ENCODE measurements at places on chromosomes 5 and 9. TPM values are rescaled to one million over a fixed set of nuclear protein-coding genes. Genes with fewer than 3 reads are reported as not detected.

DNA sequence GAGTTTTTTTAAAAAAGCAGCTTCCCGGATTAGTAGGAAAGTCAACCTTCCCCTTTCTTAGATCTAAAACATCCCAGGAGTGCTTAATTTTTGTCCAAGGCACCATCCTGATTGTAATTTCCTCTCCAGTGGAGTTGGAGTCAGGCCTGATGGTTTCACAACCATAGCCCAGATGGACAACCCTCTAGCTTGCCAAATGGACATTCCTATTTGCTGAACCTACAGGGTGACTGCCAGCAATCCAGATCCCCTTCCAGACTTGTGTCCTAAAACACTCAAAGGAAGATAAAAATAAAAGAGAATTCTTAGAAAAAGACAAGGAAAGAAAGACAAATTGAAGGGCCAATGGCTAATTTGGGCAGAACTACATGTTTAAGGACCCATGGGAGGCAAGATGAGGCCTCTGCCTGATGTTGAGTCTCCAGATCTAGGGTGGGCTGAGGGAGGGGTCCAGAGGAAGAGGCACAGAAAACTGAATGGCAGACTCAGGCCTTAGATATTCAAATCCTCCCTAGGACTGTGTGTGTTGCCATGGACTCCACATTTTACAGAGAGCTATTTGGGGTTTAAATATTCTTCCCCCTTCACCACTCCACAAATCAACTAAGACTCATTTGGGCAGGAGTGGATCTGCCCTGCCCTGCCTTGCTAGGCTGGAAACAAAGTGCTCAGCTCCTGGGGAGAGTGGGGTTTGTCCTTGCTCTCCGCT is 38.5 kb upstream of the SLC44A1 start:
- H3K27ac ChIP-seq: no peak overlapping the region
- no peaks in the 10 kb centered on the region for H3K36me3 ChIP-seq
- no peak overlapping the region for H3K4me3 ChIP-seq

GRCh38 chr5:107580889-107581820 is 89.6 kb downstream of the EFNA5 start:
- no peak for DNase-seq
- H3K27ac ChIP-seq: peak overlapping the region; percentile 64
- peaks cover 25% of the 10 kb centered on the region for H3K36me3 ChIP-seq
- H3K4me3 ChIP-seq: no peak overlapping the region
- peaks cover 74% of the 10 kb centered on the region for H3K4me1 ChIP-seq

DNA sequence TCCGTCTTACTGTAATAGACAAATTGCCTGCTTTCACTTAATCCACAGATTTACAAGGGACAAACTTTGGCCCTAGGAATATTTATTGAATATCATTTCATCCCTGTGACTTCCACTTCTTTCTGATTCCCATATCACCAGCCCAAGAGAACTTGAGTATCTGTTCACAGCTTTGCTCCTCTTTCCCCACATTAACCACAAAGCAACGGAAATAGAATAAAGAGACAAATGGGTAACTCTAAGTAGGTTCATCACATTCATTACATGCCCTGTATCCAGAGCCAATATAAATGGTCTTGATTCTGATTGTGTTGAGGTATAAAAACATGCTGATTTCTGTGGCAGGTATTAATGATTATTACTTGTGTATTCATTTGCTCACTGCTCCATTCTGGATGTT is 41.9 kb downstream of the TMEM252 start:
- H3K36me3 ChIP-seq: no peaks in the 10 kb centered on the region
- no peak for DNase-seq
- H3K4me3 ChIP-seq: no peak overlapping the region
- peaks cover 9% of the 10 kb centered on the region for H3K4me1 ChIP-seq

DNA sequence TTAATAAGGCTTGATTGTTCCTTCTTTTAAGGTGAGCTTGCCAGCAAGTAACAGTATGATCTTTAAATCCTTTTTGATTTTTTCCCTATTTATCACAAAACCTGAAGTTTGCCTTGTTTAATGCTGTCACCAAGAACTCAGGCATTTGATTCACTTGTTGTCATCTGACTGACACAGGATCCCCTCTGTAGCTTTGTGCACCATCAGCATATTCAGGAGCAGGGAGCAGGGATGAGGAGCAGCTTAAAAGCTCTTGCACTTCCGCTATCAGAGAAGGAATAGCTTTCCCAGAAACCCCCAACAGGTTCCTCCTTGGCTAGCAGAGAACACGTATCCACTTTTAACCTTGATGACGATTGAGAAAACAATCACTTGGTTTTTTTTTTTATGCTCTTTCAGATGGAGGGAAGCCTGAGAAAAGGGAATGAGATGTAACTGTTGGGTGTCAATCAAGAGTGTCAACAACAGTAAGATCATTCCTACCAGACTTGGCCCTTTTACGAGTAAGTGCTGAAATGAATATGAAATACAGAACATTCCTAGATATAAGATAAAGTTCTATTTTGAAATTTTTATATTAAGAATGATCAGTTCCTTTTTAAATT is 433.1 kb upstream of the CDH18 start:
- H3K27ac ChIP-seq: no peak overlapping the region
- no peak overlapping the region for H3K4me3 ChIP-seq
- H3K36me3 ChIP-seq: no peaks in the 10 kb centered on the region
- no peak for DNase-seq
- H3K27me3 ChIP-seq: no peaks in the 10 kb centered on the region

- no peak for DNase-seq
- no peaks in the 10 kb centered on the region for H3K27me3 ChIP-seq
- peaks cover 10% of the 10 kb centered on the region for H3K4me1 ChIP-seq
- no peak overlapping the region for H3K4me3 ChIP-seq
- H3K36me3 ChIP-seq: peaks cover 24% of the 10 kb centered on the region
- H3K27ac ChIP-seq: no peak overlapping the region
These were observed 11.4 kb downstream of the TTC1 start for GRCh38 chr5:160020266-160020770.

Gene ARL14EPL
- 0.66 TPM for total RNA-seq

DNA sequence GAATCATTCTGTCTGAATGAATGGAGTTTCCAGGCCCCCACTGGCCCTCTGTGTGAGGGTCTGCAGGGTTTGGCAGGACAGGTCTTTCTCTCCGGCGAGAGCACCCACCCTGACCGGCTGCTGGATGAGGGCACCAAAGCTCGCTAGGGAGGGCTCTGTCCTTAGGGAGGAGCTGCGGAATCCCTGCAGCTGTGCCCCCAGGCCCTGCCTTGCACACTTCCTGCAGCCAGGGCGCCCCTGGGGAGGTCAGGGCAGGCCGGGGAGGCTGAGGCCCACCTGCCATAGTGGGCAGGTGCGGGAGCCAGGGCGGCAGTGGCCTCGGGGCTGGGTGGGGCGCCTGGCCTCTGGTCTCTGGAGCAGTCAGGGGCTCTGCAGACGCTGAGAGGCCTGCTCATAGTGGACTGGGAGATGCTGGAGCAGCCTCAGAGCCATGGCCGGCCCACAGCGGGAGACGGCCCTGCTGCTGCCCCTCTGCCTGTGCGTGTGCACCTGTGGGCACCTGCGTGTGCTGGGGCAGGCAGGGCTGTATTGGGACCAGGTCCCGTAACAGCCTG is 36.1 kb downstream of the EXOC3 start:
- peaks cover 47% of the 10 kb centered on the region for H3K27me3 ChIP-seq
- H3K36me3 ChIP-seq: peaks cover 21% of the 10 kb centered on the region
- no peak overlapping the region for H3K27ac ChIP-seq
- no peak overlapping the region for H3K4me3 ChIP-seq

DNA sequence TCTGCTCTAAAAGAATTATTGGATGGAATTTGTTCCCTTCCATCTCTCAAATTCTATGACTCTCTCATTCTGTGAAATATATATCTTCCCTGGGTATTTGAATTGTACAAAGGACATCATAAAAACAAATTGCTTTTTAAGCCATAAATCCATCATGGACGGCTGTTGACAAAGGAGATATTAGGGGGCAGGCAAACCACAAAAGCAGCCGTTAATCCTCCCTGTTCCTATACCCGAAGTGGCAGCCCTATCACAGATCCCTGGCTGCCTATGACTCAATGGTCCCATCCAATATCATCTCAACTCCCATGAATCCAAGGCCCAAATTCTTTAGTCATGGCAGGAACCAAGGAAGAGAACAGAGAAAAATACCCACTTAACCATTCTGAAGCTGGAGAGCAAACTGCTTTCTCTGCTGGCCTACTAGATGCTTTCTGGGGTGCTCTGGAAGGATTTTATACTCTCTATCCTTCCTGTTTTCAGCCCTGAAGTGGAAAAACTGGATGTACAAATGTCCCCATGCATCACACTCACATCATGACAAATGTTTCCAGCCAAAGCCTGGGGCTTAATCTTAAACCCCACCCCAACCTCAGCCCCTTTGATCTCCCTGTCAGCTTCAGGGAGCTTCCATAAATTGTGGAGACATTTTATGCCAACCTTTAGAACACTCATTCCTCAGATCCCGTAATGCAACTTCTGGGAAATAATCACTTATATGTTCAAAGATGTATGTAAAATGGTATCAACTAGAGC is 59.5 kb downstream of the FAM114A2 start:
- DNase-seq: no peak
- no peak overlapping the region for H3K27ac ChIP-seq
- H3K27me3 ChIP-seq: peaks cover 78% of the 10 kb centered on the region
- no peaks in the 10 kb centered on the region for H3K36me3 ChIP-seq
- H3K4me1 ChIP-seq: no peaks in the 10 kb centered on the region

Gene ZCCHC10
- total RNA-seq: 25.9 TPM

Gene ASS1
- 40.3 TPM for total RNA-seq

- no peak for DNase-seq
- no peaks in the 10 kb centered on the region for H3K27me3 ChIP-seq
- no peaks in the 10 kb centered on the region for H3K36me3 ChIP-seq
- H3K27ac ChIP-seq: no peak overlapping the region
- no peaks in the 10 kb centered on the region for H3K4me1 ChIP-seq
These were observed 39.9 kb downstream of the DOCK8 start for GRCh38 chr9:254516-254915.

GRCh38 chr5:79107020-79107796 is 4.4 kb upstream of the BHMT start:
- no peak for DNase-seq
- H3K4me3 ChIP-seq: no peak overlapping the region
- peaks cover 4% of the 10 kb centered on the region for H3K36me3 ChIP-seq
- H3K4me1 ChIP-seq: no peaks in the 10 kb centered on the region
- H3K27me3 ChIP-seq: peaks cover 64% of the 10 kb centered on the region

GRCh38 chr5:132653716-132654115 is 4.3 kb upstream of the IL13 start:
- H3K27me3 ChIP-seq: peaks cover 35% of the 10 kb centered on the region
- no peak overlapping the region for H3K4me3 ChIP-seq
- no peak overlapping the region for H3K27ac ChIP-seq
- no peaks in the 10 kb centered on the region for H3K36me3 ChIP-seq
- no peaks in the 10 kb centered on the region for H3K4me1 ChIP-seq
- no peak for DNase-seq

Gene PHYHD1
- not detected for total RNA-seq

- H3K4me3 ChIP-seq: no peak overlapping the region
- no peaks in the 10 kb centered on the region for H3K27me3 ChIP-seq
- DNase-seq: no peak
- H3K4me1 ChIP-seq: peaks cover 17% of the 10 kb centered on the region
These were observed 172.1 kb upstream of the PPP1R2B start for GRCh38 chr5:156677963-156678362.

DNA sequence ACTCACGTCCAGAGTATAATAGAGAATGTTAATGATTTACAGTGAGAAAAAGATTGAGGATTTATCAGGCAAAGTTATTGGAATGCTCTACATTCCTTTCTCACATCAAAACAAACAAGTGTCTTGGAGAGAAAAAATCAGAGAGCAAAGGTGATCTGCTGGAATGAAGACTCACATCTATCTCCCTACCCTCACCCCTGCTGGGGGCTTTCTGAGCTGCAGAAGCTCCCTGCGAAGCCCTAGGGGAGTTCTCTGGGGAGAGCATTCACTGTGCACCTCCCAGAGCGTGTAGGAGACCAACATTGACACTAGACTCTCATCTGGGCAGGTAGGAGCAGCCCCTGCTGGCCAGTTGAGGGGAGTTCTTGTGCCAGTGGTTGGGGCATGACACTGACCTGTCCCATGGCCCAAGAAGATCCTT is 76.6 kb upstream of the ADAMTS16 start:
- H3K36me3 ChIP-seq: no peaks in the 10 kb centered on the region
- DNase-seq: no peak
- no peaks in the 10 kb centered on the region for H3K27me3 ChIP-seq
- no peak overlapping the region for H3K27ac ChIP-seq

Gene FNIP1
- 46.0 TPM for total RNA-seq

DNA sequence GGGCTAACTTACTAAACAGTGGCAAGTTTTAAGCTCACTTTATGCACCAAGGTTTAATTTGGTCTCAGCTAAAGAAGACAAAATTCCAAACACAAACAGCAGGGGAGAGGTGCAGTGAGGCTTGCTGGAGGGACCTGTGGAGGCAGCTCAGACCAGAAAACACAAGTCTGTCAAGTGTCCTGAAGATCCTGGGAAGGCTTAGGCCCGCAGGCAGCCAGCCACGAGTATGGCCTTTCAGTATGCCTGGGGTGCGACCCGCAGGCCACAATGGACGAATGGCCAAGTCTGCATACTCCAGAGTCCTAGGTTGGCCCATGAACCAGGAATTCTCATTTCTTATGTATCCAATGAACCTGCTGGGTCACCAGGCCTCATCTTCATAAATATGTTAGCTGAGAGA is 9.3 kb downstream of the CCNI2 start:
- no peak overlapping the region for H3K27ac ChIP-seq
- no peaks in the 10 kb centered on the region for H3K4me1 ChIP-seq
- H3K4me3 ChIP-seq: no peak overlapping the region
- H3K36me3 ChIP-seq: peaks cover 7% of the 10 kb centered on the region
- H3K27me3 ChIP-seq: no peaks in the 10 kb centered on the region

Gene MSMP
- total RNA-seq: not detected

Gene DTWD2
- 12.3 TPM for total RNA-seq

DNA sequence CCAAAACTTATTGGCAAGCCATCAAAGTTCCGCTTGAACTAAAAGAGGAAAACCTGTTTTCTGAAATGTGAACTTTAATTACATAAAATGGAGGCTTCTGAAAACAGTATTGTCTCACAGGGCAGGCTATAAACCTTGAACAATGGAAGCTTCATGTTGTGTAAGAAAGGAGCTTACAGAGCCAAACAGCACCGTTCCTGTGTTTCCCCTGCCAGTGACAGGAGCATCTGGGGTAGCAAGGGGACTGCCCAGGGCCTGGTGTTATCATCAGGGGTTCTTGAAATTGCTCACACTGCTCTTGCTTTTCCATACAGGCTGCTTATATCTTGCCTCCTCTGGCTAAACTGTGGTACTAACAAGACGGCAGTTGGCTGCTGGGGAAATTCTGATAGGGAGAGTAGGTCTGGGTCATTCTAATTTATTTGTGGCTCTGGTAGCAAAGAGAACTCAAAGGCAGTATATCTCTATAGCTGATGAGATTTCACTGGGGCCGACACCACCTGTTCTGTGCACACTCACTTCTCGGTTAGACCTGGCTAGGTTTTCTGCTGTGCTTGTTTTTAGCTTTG is 40.4 kb downstream of the BASP1 start:
- H3K36me3 ChIP-seq: no peaks in the 10 kb centered on the region
- no peak overlapping the region for H3K4me3 ChIP-seq
- no peak for DNase-seq
- peaks cover 79% of the 10 kb centered on the region for H3K27me3 ChIP-seq
- H3K27ac ChIP-seq: no peak overlapping the region

Gene WNT8A
- total RNA-seq: not detected

Measured in Calu3 (cell line).